NCI-H446 treated with DMSO at 0.1 percent for 48 hours (cell line): ENCODE measurements at places on chromosomes 7 and 10.

- no peak for DNase-seq
These were observed 24.0 kb downstream of the MEOX2 start for GRCh38 chr7:15662451-15662850.

DNA sequence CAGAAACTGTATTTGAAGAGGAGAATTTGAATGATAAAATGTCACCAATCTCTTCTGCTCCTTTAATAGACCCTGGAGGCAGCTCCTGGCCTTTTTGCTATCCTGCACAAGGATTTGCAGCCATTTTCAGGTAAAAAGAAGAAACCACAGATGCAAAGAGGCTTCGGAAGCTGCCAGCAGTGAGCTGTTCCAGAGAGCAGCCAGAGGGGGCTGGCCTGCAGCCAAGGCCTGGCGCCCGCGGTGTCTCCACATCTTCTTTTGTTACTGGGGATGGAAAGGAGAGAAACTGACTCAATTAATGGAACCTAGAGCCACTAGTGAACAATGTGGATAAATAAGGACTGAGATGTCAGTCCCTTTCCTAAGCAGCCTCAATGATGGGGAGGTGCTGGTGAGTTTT is 23.9 kb upstream of the GPR26 start:
- peak; percentile 1 for DNase-seq

- no peak for DNase-seq
These were observed 87.5 kb upstream of the ZNF92 start for GRCh38 chr7:65285906-65286864.

DNA sequence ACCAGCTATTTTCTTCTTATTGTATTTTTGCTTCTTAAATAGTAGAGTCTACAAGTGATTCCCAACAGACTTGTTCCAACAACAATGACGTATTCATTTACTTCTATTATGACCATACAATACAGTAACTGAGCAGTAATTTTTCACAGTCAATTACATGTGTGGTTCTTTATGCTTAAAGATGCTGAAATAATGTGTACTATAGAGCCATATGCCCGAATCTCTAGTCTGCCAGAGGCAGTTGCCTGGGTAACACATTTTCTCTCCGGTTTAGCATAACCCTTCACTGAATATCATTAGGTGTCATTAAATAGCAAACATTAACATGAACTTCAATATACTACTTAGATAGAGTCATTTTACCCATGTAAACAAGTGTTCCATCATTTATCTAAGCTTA is 75.0 kb downstream of the SLC25A13 start:
- peak; percentile 96 for DNase-seq

GRCh38 chr10:22849077-22849805 is 78.6 kb upstream of the ARMC3 start:
- DNase-seq: peak; percentile 63

DNA sequence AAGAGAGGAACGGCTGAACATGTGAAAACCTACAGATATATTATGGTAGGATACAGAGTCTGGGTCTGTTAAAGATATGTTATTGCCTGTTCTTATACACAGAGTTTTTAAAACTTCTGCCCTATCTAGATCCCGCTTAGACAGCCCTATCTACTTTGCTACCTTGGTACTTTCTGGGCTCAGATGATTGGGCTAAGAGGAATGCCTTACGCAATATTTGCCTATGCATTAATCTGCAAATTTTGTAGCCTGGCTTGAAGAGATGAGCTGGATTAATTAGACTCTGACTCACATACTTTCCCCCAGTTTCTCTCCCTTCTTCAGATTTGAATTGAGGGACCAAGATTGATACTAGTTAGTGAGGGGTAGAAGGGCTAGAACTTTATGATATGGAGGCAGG is 33.6 kb upstream of the A1CF start:
- DNase-seq: no peak

DNA sequence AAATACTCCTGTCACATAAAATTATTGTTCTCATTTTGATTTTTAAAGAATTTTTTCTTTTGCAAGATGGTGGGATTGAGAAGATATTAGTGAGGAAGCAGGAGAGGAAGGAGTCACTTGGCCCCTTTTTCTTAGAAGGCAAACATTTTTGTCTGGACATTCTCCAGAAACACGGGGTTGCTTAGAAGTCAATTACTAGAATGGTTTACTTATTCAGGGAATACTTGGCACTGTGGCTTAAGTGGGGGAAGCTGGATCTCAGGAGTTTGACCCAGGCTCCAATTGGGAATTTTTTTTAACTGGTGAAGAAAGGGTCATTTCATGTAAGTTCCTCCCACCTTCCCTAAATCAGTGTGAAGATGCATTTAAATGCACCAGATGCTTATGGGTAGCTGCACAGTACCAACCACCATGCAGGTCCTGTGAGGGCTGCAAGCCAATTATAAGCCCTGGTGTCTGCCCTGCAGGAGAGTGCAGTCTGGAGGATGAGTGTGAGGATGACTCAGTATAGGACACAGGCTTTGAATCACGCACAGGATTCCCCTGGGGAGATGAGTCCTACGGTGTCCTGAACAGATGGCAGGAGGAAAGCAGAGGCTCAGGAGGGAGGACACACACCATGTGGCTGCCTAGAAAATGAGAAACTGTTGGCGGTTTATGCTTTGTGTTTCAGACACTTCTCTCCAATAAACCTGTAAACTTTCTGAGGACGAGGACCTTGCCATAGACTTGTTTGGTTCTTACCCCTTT is 299.1 kb downstream of the PLXNA4 start:
- peak; percentile 86 for DNase-seq

DNA sequence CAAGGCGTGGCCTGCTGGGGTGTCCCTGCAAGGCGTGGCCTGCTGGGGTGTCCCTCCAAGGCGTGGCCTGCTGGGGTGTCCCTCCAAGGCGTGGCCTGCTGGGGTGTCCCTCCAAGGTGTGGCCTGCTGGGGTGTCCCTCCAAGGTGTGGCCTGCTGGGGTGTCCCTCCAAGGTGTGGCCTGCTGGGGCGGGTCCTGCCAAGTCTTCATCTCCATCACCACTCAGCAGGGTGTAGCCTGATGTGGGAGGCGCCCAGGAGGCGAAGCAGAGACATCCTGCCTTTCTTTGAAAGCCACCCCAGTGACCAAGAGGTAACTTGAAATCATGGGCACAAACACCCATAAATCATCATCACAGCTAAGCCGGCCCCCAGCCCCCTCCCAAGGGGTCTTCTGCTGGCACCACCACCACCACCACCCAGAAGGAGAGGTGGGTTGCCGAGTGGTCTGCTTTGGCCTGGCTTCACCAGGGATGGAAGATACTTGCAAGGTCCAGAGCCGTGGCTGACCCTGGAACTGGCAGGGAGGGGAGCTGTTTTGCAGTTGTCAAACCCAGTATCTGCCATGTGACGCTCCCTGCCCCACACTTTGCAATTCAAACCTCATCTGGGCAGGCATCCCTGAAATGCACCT is 190.6 kb downstream of the EBF3 start:
- no peak for DNase-seq

DNA sequence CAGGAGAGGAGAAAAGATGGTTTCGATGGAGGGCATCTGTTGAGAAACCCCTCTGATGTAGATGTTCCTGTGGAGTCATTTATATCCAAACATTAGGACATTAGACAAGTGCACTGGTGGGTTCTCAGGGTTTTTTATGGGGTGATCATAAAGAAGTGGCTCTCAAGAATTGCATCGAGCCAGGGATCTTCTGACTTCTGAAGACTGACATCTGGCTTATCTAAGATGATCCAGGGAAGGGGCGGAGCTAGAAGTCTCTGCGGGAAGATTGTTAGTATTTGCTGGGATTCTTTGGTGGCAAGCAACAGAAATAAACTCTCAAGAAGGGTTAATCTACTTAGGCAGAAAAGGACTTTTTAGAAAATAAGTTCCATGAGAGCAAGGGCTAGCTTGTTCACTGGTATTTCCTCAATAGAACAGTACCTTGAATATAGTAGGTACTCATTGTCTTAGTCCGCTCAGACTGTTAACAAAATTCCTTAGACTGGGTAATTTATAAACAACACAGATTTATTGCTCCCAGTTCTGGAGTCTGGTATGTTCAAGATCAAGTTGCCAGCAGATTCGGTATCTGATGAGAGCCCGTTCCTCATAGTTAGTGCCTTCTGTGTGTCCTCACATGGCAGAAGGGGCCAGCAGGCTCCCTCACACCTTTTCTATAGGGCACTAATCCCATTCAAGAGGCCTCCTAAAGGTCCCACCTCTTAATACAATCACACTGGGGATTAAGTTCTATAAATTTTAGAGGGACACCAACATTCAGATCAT is 28.5 kb upstream of the SYPL1 start:
- no peak for DNase-seq

DNA sequence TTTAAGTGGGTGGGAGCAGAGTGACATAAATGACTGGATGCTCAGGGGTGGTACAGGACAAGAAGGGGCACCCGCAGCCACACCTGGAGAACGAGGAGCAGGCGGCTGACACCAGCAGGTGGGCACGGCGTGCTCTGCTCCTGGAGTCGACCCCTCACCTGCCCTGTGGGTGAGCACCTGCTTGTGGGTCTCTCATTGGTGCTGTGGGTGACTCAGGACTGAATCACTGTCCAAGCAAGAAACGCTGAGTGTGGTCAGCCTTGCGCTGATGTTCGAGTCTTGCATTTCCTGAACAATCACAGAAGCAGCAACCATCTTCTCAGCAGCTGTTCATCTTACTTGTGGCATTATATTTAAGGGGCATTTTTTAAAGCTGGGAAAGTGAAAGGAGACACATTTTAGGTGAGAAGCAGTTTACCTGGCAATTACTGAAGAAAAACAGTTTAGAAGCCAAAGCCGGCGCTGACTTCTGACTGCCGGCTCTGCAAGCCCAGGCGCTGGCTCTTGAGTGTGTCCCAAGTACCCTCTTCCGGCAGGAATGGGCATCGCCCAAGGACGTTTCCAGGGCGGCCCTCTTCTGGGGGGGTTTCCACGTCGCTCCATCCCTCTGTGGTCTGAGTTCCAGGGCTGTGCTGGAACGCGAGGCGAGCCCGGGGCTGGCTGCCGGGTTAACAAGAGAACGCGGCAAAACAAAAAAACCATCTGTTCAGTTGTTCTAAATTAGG is 145.2 kb upstream of the PFKP start:
- DNase-seq: no peak

DNA sequence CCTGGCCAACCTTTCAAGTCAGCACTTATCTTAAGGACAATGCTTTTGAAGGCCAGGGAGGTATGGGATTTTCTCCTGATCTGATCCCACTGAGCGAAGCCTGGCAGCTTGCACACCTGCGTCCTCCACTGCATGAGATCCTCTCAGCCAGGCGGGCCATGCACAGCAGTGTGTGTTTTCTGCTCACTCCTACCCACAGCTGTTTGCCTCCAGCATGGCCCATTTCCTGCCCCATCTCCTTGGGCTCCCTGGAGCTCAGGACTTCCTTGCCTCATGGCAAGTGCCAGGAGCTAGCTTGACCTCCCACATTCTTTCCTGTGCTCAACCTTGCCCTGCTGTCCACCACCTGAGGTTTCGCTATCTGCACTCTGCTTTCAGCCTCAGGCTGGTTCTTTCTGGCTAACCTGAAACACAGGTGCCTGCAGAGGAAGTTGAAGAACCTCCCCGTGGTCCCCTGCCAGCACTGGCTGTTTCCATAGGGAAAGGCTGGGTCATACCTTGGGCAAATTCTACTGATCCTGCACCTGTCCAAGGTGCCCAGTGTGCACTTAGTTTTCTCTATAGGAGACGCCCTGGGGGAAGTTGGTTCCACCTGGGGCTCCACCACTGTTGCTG is 43.9 kb upstream of the EEPD1 start:
- DNase-seq: no peak

GRCh38 chr10:904403-904802 is 27.1 kb downstream of the LARP4B start:
- DNase-seq: no peak

- DNase-seq: no peak
These were observed 6.2 kb upstream of the PSTK start for GRCh38 chr10:122974023-122974422.

DNA sequence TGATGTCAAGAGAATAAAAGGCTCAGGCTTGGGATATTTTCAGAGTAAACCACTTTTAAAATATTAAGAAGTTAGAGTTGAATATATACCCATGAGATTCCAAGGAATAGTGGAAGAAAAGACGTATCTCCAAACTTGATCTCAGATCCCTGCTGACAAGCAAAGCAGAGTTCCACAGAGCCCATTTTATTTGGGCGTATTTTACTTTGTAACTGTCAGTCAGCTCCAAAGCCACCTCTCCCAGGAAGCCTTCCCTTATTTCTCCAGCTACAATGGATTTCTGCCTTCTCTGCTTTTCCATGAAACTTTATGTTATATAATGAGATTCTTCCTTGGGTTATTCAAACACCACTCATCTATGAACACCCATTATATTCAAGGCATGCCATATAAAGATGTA is 295.7 kb downstream of the FZD1 start:
- no peak for DNase-seq

DNA sequence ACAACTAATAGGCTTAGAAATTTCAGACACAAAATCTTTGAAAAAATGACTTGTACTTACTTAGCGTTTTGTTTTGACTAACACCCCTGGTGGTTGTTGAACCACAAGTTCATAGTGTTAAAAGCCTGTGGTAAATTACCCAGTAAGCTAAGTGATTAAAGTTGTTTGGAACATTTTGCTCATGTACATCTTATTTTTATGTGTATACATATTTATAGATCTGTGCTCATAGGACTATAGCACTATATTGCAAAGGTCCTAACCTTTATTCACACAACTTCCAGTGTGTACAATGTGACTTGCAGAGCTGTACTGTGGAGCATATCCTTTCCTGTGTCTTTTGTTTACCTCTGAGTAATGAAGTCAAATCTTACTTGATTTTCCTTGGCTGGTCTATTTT is 79.6 kb downstream of the BMPR1A start:
- DNase-seq: no peak

GRCh38 chr7:25223206-25223605 is 5.1 kb downstream of the NPVF start:
- no peak for DNase-seq

DNA sequence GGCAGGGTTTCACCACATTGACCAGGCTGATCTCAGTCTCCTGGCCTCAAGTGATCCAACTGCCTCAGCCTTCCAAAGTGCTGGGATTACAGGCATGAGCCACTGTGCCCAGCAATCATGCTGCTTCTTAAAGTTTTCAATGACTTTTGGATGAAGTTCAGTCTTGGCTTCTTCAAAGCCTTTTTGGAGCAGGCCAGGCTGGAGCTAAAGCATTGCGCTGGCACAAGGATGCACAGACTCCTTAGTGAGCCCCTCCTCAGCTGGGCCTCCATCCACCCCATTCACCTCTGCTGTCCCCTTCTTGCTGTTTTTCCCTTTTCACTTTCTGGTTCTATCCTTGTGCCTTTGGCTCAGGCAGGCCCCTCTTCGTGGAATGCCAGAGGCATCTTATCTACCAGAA is 638.6 kb downstream of the TYW1 start:
- no peak for DNase-seq

DNA sequence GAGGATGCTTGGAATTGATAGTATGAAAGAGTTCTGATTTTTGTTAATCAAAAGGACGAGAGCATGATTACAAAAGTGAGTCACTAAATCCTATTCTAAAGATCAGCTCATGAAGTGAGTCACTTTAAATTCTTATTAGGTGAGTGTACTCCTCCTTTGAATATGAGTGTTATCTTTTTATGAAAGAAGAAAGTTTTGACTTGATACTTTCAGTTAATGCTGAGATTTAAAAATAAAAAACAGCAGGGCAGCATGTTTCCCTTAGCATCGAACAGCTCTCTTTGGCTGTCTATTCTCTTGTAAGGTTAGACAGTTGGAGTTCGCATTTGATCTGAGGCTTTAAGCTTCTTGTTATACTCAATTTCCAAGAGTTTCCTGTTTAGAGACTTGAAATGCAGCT is 222.0 kb downstream of the TWIST1 start:
- no peak for DNase-seq

GRCh38 chr7:149232362-149232761 is 7.1 kb upstream of the ZNF212 start:
- DNase-seq: no peak
